Stimulated activated naive CD8-positive, alpha-beta T cell treated with anti-CD3 and anti-CD28 coated beads, Interleukin-15, amount 100 ng/mL, for 72 hours (primary cell): ENCODE measurements at places on chromosomes 16 and 17.

GRCh38 chr16:81588326-81589081 lies 143.9 kb downstream of the CMIP start:
- DNase-seq, result no peak

DNA sequence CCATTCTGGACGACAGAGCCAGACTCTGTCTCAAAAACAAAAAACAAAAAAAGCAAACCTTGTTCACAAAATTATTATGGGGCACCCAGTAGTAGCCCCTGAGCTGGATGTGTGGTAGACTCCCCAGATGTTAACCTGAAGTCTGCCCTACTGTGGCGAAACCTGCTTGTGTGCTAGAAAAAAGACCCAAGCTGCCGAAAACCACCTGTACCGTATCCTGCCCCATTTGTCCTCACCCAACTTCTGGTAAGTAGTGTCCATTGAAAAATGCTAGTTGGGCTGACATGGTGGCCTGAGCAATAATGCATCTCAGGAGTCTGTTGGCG lies 9.1 kb downstream of the RMI2 start:
- DNase-seq, result no peak

GRCh38 chr17:50922107-50922506 lies 56.0 kb upstream of the TOB1 start:
- no peak for DNase-seq

- peak; percentile 83 for DNase-seq
Measured at GRCh38 chr17:50560185-50560824, at the start of gene CACNA1G. TSS of gene CACNA1G (plus strand) at chr17:50560715. CDS start at chr17:50561460, 745 bp downstream.

DNA sequence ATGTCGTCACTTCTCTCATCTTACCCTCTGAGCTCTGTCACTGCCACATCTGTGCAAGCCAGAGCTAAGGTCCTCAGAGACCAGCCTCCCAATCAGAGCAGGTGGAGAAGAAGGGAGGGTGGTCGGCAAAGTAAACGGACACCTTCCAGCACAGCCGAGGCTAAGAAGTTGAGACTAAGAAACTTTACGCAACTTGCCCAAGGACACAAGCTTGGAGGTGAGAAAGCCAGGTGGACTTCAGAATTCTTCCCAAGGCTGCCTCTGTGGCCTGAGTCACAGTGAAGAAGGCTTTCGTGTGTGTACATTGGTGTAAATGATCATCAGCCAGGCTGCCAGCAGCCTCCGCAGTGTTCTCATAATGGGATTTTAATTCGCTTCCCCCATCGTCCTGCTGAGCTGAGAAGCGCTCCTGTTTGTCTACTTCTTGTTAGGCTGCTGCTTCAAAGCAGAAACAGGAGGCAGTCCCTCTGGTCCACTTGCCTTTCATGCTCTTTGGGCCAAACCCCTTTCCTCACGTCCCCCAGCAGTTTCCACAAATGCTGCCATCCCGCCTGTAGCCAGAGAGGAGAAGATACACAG lies 125.0 kb upstream of the RPL38 start:
- no peak for DNase-seq

DNA sequence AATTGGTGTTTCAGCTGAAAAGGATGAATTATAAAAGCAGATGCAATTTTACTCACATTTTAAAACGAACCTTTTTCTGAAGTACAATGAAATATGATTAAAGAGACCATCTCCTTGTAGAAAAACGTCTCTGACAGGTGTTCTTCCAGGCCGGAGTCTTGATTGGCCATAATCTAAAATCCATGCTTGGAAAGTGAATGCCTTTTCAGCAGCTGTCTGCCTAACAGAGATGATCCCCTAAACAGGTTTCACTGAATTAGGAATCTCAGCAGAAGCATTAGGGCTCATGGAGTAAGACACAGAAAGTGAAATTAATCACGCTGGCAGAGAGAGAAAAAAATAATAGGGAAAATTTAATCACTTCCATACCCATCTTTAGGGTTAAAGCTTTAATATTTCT lies 39.3 kb upstream of the IRX5 start:
- DNase-seq, result no peak

DNA sequence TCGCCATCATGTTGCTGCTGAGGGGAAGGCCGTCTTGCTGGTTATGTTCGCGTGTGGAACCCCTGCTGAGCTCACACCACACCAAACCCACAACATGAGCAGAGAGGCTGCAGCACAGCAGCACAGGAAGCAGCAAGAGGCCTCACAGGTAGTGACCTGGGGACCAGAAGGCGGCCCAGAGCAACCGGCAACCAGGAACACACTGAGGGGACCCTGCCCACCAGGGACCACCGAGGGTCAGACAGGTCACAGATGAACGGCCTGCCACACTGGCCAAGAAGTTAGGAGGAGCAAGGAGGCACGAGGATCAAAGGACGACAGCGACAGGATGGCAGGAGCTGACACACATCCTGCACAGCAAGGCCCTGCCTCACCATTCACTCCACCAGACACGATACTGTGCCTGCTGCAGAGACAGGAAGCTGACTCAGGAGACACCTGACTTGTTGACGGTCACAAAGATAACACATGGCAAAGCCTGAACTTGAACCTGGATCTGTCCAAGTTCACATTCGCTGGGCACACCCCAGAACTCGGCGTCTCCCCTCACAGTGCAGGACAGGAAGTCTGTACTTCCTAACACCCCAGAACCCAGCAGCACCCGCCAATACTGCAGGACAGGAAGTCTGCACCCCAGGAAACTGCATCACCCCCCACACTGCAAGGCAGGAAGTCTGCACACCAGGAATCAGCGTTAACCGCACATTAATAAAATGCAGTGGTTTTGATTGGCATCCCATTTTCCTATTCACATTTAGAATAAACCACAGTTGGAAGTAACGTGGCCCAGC lies 98.5 kb downstream of the ZNF778 start:
- DNase-seq, result peak; percentile 75

DNA sequence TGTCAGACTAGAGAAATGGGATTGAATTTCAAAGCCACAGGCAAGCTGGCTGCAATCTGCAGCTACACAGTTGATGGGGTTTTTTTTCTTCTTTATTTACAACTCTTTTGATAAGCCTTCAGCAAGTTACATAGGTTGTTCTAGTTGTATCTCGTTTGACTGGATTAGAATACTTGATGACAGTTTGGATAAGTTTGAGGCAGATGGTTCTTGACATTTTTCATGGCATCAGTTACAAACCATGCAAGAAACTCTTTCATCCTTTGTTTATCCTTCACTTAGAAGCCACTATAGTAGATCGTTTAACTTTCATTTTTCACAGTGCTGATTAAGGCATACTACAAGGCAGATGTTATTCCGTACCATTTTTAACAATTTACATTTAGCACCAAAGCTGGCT lies 238.9 kb downstream of the TOX3 start:
- no peak for DNase-seq

DNA sequence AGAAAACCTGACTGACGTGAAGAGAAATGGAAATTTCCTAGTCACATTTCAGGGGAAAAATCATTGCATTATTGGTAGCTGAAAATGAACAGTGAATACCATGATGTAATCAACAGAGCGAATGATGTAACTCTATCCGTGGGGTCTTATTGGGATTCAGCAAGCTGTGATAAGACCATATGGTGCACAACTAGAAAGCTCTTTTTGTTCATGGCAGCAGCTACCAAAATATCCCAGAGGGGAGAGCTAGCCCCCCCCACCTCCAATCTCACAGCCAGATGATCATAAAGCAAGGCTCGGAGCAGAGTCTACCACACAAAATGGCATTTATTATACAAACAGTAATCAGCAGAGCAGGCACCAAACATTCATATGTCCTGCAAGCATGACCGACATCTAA lies 22.2 kb upstream of the DNAH17 start:
- no peak for DNase-seq

GRCh38 chr17:42781639-42782165 lies 1.3 kb downstream of the WNK4 start:
- DNase-seq, result no peak

DNA sequence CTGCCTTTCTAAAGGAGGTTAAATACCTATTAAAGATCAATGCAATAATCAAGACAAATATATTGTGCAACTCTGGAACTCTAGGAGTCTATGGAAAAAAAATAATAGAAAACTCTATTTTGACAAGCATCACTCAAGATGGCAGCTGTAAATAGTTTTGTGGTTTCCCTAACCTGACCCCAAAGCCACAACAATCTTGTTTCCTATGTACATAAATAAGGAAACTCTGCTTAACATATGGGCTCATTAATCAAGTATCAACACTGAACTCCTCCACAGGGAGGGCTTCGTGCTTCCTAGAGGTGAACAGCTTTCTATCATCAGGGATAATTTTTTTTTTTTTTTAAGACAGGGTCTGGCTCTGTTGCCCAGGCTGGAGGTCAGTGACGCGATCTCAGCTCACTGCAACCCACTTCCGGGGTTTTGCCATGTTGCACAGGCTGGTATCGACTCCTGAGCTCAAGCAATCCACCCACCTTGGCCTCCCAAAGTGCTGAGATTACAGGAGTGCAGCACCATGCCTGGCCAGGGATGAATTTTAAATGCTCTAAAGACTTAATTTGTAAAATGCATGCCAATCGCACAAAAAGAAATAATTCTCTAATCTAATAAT lies 42.5 kb downstream of the ARHGAP17 start:
- no peak for DNase-seq

DNA sequence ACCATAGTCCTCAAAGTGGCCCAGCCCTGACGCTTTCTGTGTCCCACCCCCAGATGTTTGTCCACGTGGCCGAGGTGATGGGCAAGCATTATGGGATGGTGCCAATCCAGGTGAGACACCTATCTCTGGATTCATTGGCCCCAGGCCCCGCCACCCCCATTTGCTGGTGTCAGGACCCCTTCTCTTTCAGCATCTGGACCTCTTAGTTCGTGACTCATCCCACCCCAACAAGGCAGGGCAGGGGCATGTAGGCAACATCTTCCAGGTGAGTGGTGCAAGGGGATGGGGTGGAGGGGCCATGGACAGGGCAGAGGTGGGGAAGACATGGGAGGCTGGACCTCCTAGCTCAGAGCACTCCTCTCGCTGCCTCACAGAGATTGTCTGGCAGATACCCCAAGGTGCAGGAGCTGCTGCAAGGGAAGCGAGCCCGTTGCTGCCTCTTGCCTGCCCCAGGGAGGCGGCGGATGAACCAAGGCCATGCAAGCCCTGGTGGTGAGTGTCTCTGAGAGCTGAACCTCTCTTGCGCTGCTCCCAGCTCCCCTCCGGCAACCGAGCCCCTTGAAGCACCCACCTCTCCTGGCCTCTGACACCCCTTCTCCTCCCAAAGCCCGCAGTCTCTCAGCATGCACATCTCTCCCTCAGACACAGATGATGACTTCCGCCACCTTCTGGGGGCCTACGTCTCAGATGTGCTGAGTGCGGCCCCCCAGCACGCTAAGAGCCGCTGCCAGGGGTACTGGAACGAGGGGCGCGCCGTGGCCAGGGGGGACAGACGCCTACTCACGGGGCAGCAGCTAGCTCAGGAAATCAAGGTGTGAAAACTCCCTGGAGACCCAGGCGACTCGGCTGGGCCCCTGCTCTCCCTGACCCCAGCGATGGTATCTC lies 3.6 kb downstream of the RNF112 start:
- no peak for DNase-seq

- DNase-seq, result no peak
Measured at GRCh38 chr17:68564415-68565111, 36.6 kb downstream of the FAM20A start.

- DNase-seq, result no peak
Measured at GRCh38 chr17:60161598-60162330, 12.0 kb downstream of the CA4 start.

GRCh38 chr16:10619271-10619849 lies 39.0 kb upstream of the EMP2 start:
- DNase-seq, result peak; percentile 3

DNA sequence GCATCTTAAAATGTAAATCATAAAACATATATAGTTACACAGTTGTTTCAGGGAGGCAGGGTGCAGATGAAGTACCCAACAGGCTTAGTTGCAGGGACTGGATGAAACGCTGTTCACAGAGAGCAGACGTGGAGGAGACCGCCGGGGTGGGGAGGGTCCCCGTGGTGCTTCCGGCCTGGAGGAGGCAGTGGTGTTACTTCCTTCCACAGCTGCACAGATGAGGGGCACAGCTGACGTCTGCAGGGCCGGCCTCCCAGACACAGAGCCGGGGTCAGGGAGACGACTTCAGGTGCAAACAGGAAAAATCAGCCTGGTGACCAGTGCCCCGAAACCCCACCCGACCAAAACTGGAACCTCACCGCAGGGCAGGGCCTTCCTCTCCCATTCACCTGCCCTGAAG lies 17.1 kb downstream of the SPIRE2 start:
- no peak for DNase-seq

- DNase-seq, result no peak
Measured at GRCh38 chr17:68731465-68731864, 130.3 kb upstream of the FAM20A start.

DNA sequence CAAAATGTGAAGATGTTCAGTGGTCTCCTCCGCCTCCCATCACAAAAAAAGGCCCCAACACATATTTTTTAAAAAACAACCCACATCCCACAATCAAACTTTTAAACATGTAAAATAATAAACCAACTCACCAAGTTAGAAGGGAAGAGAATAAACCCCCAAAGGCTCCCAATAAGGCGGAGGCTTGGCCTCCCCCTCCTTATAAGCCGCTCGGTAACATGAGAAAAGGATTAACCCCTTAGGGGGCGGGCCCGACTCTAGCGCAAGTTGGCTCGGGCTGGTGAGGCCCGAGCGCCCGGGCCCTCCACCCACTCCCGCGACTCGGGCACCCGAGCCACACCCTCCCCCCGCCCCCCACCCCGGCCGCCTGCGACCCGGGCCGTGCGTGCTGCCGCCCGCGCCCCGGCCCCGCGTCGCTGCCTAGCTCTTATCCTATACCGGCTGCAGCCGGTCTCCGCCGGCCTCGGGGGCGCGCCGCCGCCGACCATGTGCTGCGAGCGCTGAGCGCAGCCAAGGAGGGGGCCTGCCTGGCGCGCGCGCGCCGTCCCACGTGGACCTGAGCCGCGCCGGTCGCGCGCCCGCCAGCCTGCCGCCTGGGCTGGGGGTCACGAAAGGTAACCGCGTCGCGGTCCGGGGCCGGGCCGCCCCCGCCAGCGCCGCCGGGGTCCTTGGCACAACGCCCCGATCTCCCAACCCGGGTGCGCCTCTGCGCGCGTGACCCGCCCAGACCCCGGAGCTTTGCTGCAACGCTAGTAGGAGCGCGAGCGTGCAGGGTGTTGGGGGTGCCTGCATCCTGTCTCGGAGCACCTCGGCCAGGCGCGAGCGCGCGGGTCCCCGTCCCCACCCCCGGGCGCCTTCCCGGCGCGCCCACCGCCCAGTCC lies at the start of the genes ARSG and SLC16A6:
Gene ARSG (plus strand): TSS at position 541 of the 881 bp plus-strand sequence. CDS start 15,999 bp downstream, outside the sequence.
Gene SLC16A6 (minus strand): TSS at position 173 of the 881 bp plus-strand sequence. CDS start 12,807 bp downstream, outside the sequence.
- DNase-seq, result peak; percentile 85

DNA sequence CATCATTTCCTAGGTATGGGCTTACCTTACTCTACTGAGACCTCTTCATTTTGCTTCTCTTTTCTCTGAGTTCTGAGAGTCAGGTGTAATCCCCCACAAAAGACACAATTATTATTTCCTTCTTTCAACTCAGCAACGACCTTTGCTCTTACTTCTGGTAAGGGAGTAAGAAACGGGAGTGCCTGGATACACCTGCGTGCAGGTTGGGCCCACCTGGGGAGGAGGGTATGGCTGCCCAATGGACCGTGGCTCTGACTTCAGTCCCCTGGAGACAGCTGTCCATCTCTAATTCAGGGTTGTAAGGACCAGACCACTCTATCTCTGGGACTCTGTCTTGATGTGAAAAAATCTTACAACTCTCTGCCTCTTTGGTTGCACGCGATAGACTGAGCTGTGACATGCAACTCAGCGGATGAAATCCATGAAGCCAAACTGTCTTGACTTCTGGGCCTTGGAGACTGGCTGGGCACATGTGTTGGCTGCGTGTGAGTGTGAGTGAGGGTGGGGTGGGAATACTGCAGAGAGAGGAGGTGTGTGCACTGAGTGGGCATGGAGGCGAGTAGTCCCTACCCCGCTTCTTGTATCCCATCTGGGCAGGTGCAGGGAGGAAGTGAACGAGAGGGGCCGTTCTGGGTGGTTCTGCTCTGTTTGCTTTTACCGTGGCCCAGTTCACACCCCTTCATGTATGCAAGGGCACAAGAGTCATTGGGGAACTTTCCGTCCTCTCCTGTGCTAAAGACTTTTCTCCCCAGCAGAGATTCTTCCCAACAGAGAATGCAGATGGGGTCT lies 1.2 kb downstream of the TMEM238L start:
- no peak for DNase-seq
